ENCODE measurements at places on chromosomes 5 and 9.

DNA sequence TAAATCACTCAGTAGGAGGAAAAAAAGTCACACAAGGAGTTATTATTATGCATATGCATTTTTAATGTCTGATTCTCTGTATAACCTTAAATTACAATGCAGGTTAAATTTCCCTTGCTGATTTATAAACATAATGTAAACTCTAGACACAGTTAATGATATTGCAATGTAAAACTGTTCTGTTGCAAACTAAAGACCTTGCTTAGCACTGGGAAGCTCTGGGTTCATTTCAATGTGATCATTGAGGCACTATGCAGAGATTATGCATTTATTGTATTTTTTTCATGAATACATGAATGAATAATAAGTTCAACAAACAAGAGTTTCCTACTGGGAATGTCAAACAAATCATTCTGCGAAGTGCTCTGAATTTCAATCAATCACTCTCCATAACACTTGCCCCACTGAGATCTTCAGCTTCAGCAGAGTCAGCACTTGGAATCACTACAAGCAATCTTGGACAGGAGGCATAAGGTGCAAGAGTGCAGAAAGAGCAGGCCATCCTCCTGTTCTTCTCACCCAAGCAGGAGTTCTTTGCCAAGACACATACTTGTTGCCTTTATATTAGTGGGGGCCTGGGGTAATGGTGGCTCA is 232.1 kb downstream of the CSNK1G3 start:
- no peak for DNase-seq

DNA sequence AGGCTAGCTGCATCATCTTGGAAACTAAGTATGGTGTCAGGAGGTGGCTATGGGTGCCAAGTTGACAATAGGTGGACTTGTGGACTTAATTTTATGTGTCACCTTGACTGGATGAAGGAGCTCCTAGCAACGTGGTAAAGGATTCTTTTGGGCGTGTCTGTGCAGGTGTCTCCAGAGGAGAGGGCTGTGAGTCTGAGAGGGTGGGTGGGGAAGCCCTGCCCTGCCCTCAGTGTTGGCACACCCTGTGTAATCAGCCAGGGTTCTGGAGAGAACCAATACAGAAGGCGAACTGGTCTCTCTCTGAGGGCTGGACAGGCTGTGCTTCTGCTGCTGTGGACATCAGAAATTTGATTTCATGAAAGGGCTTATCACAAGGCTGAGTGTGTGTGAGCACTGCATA is 61.0 kb downstream of the GTF3C4 start:
- no peak for DNase-seq

DNA sequence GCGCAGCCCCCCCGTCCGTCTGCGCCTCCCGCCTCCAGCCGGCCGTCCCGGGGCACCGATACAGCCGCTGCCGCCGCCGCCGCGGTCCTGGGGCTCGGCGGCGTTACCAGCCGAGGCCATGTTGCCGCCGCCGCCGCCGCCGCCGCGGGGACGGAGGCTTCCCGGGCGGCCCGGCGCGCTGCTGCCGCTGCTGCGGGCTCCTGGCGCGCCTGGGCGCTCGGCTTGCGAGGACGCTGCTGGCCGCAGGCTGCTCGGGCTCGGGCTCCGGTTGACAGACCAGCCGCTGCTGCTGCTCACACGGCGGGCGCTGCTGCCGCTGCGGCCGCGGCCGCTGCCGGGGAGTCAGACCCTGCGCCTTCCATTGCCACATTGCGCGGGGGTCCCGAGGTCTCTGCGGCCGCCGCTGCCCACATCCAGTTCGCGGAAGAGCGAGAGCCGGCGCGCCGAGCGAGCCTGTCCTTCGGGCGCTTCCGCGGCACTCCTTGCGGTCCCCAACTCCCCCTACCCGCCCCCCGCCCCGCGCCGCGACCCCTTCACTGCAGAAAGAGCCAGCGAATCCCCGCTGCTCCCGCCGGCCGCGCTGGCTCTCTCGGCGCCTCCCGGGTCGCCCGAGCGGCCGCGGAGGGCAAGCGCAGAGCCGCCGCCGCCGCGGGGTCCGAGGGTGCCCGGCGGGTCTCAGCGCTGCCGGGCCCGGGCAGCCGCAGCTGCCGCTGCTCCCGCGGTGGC is 8.4 kb downstream of the PTCH1 start:
- peak; percentile 23 for DNase-seq

GRCh38 chr9:5839572-5839902 is 6.6 kb upstream of the ERMP1 start:
- DNase-seq = no peak

DNA sequence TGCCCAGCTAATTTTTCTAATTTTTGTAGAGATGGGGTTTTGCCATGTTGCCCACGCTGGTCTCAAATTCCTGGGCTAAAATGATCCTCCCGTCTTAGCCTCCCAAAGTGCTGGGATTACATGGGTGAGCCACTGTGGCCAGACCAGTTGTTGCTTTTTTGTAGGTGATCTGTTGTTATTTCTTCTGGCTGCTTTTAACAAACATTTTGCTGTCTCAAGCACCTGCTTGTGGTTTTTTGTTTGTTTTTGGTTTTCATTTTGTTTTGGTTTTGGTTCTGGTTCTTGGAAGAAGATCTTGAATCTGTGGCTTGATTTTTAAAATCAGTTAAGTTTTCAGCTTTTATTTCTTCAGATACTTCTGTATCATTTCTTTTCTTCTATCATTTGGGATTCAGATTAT is 21.1 kb downstream of the ERCC6L2 start:
- no peak for DNase-seq

- no peak for DNase-seq
Observed at GRCh38 chr5:56624751-56625150, 190.6 kb upstream of the MAP3K1 start.

DNA sequence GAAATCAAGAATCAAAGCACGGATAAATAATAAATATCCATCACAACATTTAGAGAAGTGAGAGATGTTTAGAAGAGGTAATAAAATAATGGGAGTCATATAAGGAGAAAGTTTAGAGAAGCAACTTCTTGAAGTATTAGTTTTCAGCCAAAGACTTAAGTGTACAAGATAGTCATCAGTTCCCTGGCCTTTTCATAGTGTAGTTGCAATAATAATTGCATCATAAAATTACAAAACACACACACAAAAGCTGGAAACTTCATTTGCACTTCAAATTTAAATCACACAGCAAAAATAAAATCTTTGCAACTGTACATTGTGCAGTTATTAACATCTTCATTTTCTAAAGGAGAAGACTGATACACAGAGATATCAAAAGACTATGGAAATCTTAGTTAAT is 319.1 kb upstream of the RGMB start:
- no peak for DNase-seq

GRCh38 chr5:179308563-179309382 is 36.5 kb downstream of the ADAMTS2 start:
- no peak for DNase-seq

GRCh38 chr5:171957591-171958251 is 48.7 kb downstream of the FBXW11 start:
- no peak for DNase-seq

GRCh38 chr5:619444-619843 is 7.3 kb downstream of the CEP72 start:
- no peak for DNase-seq

- no peak for DNase-seq
Observed at GRCh38 chr5:149093625-149094024, 30.8 kb upstream of the SH3TC2 start.

GRCh38 chr5:31845361-31845760 is 206.4 kb downstream of the PDZD2 start:
- DNase-seq = no peak

- no peak for DNase-seq
Observed at GRCh38 chr9:119938871-119939270, 569.6 kb upstream of the BRINP1 start.

GRCh38 chr9:111985315-111985714 is 88.7 kb downstream of the UGCG start:
- no peak for DNase-seq

- DNase-seq = peak; percentile 21
Observed at GRCh38 chr9:7266911-7267595, 509.3 kb downstream of the KDM4C start.

DNA sequence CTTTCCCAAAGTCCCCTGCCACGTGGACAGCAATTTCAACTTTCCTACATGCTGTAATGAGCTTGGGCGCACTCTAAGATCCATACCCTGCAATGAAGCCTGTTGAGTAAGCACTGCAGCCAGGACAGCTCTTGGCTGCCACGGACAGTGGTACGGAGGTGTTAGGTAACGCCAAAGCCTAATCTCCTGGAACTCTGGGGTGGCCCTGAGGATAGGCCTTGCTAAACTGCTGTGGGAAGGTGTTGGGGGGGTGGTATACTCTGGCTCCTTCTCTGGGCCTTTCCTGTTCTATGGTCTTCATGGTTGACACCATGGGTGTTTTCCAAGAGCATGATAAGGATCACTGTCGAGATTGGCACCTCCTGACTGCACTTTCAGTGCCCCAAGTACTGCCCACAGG is 66.4 kb upstream of the PITX1 start:
- DNase-seq = no peak

DNA sequence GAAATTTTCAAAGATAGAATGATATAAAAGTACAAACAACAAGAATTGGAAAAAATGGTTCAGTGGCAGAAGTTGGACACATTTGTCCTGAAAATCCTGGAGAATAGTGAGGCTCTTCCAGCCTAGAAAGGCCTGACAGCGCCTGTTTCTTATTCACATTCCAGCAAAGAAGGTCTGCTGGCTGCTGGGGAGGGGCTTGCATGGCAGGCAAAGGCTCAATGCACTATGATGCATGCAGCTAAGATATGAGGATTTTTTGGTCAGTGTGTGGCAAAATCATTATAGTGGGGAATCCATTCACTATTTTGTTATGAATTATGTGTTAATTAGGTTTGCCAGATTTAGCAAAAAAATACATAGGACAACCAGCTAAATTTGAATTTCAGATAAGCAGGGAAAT is 243.9 kb upstream of the SLC30A5 start:
- DNase-seq = no peak

DNA sequence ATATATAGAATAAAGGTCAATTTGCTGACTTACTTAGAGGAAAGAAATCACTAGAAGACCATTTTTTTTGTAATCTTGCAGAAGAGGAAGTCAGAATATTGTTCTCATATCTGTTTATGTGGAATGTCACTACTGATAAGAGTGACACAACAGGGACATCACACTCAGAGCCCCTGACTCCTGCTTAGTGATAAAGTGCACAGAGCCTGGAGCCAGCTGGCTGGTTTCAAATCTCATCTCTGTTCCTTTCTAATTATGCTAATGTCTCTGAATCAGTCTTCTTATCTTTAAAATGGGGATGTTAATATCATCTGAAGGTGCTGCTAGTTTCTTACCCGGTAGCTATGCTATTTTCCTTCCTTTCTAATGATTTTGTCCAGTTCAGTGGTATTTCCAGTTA is 58.6 kb upstream of the LIFR start:
- no peak for DNase-seq

GRCh38 chr9:88651682-88652633 is 117.0 kb downstream of the NXNL2 start:
- no peak for DNase-seq

DNA sequence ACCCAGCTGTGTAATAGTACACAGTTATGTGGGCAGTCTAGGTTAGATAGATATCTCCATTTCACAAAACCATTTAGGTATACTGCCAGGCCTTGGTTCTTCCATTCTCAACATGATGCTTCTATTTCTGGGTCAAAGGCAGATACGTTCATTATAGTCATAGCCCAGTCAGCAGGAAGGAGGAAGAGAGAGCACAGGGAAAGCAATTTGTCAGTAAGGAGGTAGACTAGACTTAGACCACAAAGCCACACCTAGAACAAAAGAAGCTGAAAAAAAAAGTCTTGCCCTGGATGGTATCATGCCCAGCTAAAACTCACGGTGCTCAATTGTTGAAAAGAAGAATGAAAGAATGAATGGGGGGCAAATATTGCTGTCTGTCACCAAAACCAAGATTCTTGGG is 7.6 kb downstream of the INVS start:
- no peak for DNase-seq

Data from COR-L47 (cell line).